ENCODE measurements at places on chromosomes 13 and 19.

GRCh38 chr19:18865106-18865972 is 30.6 kb downstream of the CERS1 start:
- no peak for DNase-seq

DNA sequence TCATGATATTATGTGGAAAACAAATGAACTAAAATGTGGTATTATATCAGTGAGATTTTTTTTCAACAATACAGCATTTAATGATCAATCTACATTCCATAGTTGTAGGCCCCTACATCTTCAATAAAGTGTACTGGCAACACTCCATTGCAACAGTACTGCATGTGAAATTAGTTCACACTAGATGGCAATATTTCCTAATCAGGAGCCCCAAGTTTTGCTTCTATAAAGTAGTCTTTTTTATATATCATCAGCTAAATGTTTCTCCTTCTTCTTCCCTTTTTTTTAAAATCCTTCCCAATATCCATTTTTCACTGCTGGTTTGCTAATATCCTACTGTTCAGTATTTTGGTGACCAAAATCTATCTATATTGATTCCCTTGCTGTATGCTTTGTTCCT is 528.3 kb upstream of the ATXN8OS start:
- DNase-seq: no peak

DNA sequence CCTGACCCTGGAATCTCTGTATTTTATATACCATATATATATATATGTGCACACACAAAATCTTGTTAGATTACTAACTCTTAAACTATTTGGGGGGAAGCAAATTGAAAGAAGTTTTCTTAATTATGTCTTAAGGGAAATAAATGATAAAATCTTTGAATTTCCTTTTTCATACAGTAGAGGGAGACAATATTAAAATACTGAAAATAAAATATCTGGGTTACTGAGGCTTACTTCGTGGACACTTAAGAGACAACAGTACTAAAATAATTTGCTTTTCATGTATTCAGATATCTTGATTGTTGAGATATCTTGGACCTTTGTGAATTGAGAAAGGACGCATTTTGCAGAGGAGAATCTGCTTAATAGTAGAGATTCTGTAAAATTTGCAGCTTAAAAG is 17.0 kb downstream of the SUGT1 start:
- no peak for DNase-seq

DNA sequence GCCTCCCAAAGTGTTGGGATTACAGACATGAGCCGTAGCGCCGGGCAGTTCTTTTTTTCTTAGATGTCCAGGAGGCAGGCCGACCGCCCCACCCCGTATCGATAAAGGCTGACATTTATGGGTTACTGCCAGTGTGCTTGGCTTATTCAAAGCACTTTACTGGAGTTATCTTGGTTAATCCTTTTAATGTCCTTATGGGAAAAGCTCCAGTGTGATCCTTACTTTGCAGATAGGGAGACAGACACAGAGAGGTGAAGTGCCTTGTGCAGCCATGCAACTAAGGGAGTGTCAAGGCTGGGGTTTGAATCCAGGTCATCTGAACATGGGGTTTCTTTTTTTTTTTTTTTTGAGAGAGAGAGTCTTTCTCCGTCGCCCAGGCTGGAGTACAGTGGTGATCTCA is 19.2 kb downstream of the NCAN start:
- no peak for DNase-seq

GRCh38 chr19:55209693-55210472 is 582 bp upstream of the PTPRH start:
- no peak for DNase-seq

GRCh38 chr13:38630780-38631179 is 56.1 kb upstream of the FREM2 start:
- no peak for DNase-seq
